Hindlimb muscle (tissue), 1 donor: ENCODE measurements at places on chromosomes 4 and X.

- DNase-seq, result no peak
Observed at GRCh38 chr4:38610966-38611431, 53.0 kb upstream of the KLF3 start.

GRCh38 chrX:88908056-88908455, 161.0 kb downstream of the CPXCR1 start:
- DNase-seq, result peak; percentile 23

GRCh38 chrX:150005027-150005426, 66.7 kb upstream of the EOLA2 start:
- peak; percentile 11 for DNase-seq

- no peak for DNase-seq
Observed at GRCh38 chr4:161350946-161351345, 812.9 kb downstream of the FSTL5 start.

DNA sequence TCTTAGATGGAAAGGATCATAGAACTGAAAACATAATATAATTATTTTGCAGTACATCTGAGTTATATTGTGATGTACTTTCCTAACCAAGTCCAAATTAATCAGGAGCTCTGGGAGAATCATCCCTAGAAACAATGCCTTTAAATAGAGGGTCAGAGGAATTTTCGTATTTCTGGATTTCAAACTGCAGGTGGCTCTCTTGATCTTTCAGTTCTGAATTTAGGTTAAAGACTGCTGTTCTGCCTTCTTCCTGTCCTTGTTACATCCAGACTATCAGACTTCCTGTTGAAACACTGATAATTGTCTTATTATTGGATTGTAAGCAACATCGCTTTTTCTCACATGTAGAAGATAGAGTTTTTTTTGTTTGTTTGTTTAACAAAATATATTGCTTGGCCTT, 142.7 kb downstream of the RPA4 start:
- DNase-seq, result no peak

- DNase-seq, result no peak
Observed at GRCh38 chr4:186553717-186554116, 1.6 kb downstream of the MTNR1A start.
